Lower leg skin (tissue), 4 donors: ENCODE measurements at places on chromosomes 3 and 15. TPM values are rescaled to one million over a fixed set of nuclear protein-coding genes. Genes with fewer than 3 reads are reported as not detected.

- no peak for DNase-seq
Measured at GRCh38 chr3:48190911-48191310, 2.7 kb upstream of the CDC25A start.

GRCh38 chr3:13788522-13789424 is 91.1 kb downstream of the WNT7A start:
- DNase-seq, result no peak

- DNase-seq, result no peak
Measured at GRCh38 chr15:66153549-66154415, 99.8 kb downstream of the MEGF11 start.

- DNase-seq, result no peak
Measured at GRCh38 chr3:17032407-17033034, 147.8 kb downstream of the PLCL2 start.

DNA sequence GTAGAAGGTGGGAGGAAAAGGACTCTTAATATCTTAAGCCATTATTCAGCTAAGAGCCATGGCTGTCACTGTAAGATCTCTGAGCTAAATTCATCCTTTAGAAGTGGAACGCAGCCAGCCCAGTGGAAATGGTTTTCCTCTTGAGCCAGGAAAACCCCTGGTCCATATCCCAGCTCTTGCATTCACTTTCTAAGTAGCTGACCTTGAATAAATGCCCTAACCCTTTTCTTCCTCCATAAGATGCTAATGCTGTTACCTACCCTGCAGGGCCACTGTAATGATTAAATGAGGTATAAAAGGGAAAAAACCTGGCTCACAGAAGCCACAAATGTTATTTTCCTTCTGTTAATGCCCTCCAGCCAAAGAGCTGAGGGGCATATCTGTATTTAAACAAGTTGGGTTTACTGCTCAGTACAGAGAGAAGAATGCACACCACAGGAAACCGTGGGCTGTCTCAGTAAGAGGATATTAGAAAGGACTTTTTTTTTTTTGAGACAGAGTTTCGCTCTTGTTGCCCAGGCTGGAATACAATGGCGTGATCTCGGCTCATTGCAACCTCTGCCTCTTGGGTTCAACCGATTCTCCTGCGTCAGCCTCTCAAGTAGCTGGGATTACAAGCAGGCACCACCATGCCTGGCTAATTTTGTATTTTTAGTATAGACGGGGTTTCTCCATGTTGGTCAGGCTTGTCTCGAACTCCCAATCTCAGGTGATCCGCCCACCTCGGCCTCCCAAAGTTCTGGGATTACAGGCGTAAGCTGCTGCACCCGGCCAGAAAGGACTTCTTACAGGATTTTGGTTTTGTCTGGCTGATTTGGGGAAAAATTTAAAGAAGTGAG is 6.8 kb downstream of the UBL7 start:
- DNase-seq, result peak; percentile 57

DNA sequence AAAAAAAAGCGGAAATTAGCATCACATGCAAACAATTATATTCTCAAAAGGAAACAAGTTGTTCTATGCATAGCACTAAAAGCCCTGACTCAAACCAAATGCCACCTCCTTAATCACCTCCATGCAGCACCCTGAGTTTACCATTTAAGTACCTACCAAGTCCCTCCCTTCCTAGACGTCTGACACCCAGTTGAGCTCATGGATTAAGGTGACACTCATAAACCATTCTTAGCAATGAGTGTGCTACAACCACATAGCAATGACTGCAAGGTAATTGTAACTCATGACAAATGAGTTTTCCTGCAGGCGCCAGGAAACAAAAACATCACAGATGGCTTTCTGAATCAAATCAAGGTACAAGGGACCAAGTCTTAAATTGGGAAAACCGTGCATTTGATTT is 32.0 kb downstream of the WWTR1 start:
- DNase-seq, result no peak

GRCh38 chr3:123376451-123377242 is 72.2 kb downstream of the ADCY5 start:
- DNase-seq, result no peak

GRCh38 chr3:150870406-150870805 is 34.8 kb downstream of the MINDY4B start:
- no peak for DNase-seq

GRCh38 chr15:71934446-71934845 is 124.1 kb downstream of the NR2E3 start:
- DNase-seq, result no peak

GOLGA8M gene
- total RNA-seq, result 1.6 TPM

CILP gene
- total RNA-seq, result 4.1 TPM

RAB5A gene
- total RNA-seq, result 110 TPM

DNAH1 gene
- 4.9 TPM for total RNA-seq

ZNF385D gene
- total RNA-seq, result 0.38 TPM
